ENCODE measurements at places on chromosomes 7 and 10. TPM values are rescaled to one million over a fixed set of nuclear protein-coding genes. Genes with fewer than 3 reads are reported as not detected.

- peak; percentile 59 for DNase-seq
Observed at GRCh38 chr10:113454341-113455061, 98.4 kb upstream of the HABP2 start.

Gene EDRF1
- total RNA-seq: 41.3 TPM

DNA sequence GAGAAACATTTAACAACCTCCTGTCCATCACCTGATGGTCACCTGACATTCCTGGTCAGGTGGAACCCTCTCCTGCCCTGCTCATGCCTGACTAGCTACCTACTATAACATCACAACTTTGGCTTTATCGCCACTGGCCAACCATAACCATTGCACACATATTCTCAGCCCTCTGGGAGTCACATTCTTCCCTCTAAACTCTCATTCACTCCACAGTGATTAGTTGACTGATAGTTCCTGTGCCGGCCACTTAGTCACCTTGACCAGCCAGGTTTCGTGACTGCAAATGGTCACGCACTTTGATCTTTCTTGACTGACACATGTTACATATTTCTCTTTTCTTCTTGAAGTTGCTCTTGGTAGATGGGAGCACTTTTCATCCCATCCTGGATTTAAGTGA, 50.1 kb downstream of the GNAI1 start:
- DNase-seq: no peak

DNA sequence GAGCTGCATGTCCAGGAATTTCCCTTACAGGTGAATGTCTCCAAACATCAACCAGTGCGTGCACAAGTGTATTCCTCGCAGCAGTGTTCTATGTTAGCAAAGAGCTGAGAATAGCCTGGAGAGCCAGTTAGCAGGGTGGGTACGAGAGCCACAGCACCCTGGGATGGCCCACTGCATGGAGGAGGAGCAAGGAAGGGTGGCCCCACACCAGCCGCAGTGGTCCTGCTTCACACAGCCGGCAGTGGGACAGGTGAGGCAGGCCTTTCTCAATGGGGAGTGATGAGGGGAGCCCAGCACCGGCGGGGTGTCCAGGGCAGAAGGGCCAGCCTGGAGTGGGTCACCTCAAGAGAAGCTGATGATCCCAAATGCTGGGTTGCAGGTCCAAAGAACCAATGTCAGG, 240.7 kb downstream of the TCERG1L start:
- DNase-seq: no peak

Gene TRIM74
- total RNA-seq: 2.9 TPM

Gene SPDYE9
- 0.25 TPM for total RNA-seq

DNA sequence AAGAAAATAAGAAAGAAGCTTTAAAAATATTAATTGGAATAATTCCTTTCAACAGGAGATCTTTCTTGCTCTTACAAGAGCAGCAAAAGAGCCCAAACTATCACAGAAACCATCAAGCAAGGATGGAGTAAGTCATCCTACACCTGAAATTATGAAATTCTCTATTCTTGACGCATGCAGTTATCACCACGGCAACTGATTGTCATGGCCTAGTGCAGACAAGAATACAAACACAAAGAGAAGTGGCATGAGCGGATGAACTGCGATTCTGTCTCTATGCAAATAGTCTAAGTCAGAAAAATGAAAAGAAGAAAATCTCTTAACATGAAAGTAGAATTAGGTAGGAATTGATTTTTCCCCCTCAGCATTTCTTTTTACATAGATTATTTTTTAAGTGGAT, 54.8 kb upstream of the SLC35B4 start:
- DNase-seq: no peak

DNA sequence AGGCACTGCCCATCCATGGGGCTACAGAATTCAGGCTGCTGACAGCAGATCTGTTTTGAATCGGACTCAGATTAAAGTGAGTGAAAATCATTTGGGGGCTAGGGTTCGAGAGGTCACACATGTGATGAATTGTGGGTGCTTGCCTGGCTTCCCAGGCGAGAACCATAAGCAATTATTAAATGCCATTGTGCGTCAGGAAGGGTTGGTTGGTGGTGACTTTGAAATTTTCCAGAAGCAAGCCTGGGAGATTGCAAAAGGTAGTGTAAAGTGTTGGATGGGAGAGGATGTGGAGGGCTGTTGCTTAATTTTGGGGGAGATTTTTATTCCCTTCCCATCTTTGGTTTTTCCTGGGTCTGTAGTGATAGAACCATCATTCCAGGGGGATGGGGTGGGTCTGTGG, 34.6 kb downstream of the LRMDA start:
- DNase-seq: no peak

GRCh38 chr10:112763916-112764520, 186.0 kb upstream of the TCF7L2 start:
- no peak for DNase-seq

GRCh38 chr7:44769376-44769775, 20.7 kb downstream of the ZMIZ2 start:
- no peak for DNase-seq

Gene CALHM1
- total RNA-seq: not detected

Gene OR2A5
- total RNA-seq: not detected

Gene AQP1
- total RNA-seq: not detected

DNA sequence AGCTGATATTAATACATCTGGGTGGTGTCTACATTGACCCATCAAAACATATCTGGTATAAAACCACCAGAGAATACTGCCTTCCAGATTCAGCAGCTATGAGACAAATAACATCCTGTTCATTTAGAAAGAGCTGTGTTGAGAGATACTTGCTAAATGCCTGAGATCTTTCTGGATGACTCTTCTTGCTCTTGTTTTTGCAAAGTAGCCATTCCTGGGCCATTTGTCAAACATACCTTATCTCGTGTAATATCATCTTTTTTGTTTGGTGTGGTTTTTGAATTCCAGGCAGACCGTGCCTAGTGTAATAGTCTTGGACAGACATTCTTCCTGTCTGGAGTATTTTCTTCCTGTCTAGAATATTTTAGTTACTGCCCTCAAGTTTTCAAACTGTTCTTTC, 74.7 kb upstream of the PRR15 start:
- no peak for DNase-seq

DNA sequence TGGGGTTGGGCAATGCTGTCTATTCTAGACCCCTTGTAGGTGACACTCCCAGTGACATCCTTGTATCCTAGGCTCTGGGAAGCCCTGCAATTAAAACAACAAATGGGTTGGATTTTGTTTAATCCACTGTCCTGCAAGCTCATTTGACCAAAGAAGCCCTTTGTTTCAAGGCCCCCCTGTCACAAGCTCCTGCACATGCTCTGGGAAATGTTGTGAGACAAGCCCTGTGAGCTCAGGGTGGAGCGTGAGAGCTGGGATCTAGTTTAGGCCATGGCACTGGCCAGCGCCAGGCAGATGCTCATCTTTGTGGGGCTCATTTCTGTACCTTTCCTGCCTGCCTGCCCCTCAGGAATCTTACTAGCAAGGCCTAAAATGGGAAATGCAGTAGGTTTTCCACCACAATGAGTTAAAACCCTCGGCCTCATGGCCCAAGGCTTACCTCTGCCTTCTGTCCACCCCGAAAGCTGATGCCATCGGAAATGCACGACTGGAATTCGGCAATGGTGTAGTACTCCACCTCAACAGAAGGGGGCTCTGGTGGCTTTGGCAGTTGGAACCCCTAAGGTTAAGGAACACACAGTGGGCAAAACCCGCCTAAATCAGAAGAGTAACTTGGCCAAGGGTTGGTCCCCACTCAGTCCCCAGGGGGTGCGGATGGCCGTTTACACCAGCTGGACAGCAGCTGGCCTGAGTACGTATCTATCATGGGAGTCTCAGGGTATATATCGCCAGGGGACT, 112.0 kb downstream of the NEURL1 start:
- no peak for DNase-seq

Gene ST8SIA6
- total RNA-seq: not detected

DNA sequence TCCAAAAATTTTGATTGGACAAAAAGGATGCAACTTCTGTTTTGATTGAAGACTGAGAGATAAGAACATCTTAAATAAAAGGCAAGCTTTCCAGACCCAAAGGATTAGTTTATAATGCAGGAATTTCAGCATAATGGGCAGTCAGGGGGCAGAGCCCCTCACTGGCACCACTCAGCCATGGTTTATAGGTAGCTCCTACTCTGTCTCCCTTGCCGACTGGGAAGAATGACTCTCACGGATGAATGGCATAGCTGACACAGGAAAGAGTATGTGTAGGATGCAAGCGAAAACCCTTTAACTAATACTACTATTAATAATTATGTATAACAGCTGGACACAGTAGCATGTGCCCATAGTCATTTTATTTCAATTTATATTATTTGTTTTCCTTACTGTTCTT, 53.3 kb downstream of the GALNT11 start:
- no peak for DNase-seq

DNA sequence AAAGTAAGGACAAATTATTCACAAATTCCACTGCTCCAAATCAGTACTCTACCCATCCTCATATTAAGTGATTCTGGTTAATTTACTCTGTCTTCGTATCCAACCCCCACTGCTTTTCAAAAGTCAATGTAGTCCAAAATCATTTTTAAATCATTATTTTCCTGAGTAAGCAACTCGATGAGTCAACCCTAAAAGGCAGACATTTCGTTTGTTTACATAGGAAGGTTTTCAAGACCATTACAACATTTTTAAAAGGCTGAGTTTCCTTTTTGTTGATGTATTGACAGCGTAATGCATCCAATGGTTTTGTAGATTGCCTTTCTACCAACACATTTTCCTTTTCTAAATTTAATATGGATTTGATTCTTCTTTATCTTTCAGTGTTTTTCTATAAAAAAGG, 523.0 kb upstream of the ANKRD30A start:
- DNase-seq: no peak

DNA sequence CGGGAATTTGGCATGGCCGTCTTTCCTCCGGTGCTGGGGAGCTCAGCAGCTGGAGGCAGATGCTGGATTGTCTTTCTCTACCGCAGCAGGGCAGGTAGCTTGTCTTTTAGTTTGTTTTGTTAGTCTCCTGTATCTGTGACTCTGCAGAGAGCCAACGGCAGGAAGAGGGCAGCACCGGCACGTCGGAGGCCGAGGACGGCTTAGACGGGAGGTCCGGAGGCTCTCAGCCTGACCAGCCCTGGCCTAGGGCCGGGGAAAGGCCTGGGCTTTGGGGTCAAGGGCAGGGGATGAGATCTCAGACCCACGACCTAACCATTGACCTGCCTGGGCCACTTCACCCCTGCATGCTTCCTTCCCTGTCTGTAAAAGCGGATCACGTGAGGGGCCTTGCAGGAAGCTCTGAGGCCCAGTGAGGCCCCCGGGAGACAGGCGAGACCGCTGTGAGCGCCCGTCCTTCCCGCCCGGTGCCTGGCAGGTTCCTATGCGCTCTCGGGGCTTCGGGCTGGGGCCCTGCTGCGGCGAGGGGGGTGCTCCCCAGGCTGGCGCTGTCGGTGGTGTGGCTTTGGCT, 72.7 kb downstream of the LHPP start:
- DNase-seq: peak; percentile 58

DNA sequence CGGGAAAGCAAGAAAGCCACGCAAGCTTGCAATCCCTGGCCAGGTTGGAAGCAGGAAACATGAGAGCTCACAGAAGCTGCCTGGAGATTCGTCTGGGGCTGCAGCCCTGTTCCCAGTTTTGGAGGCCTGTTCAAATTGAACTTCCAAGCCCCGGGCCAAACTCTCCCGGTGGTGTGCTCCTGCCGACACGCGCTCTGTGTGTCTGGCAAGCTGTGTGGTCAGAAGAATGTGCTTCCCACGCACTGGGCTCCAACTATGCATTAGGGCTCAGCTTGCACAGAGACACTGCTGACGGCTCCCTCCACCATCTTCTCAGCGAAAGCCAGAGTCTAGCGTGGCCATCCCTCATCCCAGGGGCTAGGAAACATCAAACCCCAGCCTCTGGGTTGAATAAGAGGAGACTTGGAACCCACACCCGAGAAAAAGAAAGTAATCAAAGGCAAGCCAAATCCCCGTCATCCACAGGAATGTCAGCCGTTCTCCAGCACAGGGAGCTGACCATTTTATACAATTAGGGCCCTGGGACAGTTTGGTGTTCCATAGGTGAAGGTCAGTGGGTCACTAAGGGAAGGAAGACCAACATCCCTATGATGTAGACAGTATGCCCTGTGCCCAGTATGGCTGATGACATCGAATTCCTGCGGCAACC, 107.2 kb downstream of the FGFR2 start:
- no peak for DNase-seq

- no peak for DNase-seq
Observed at GRCh38 chr10:118516716-118517115, 78.7 kb downstream of the PRLHR start.

GRCh38 chr7:148537435-148537834, 53.1 kb upstream of the C7orf33 start:
- no peak for DNase-seq

- DNase-seq: no peak
Observed at GRCh38 chr10:22852712-22853353, 75.0 kb upstream of the ARMC3 start.

- no peak for DNase-seq
Observed at GRCh38 chr7:54811846-54812254, 52.8 kb upstream of the SEC61G start.

Gene AHR
- 1.7 TPM for total RNA-seq

DNA sequence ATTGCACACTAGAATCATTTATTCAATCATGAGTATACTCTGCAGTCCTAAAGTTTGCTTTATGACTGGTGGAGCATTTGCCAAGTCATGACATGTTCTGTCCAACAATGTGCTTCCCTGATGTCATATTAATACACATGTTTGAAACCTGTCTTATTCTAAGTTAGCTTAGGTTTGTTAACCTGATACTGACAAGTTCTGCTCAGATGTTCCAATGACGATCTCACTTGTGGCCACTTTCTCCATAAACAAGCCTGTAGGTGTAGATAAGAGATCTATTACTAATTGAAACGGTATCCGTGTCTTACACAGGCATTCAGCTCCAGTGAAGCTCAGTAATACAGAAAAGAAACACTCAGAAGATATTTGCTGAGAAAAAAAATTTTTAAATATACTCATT, 64.9 kb downstream of the GPR37 start:
- no peak for DNase-seq

Gene KLF14
- not detected for total RNA-seq

Gene ECHDC3
- total RNA-seq: 11.8 TPM

GRCh38 chr10:100184840-100185239, 989 bp downstream of the ERLIN1 start:
- no peak for DNase-seq

- no peak for DNase-seq
Observed at GRCh38 chr7:20797042-20797461, 10.4 kb upstream of the SP8 start.

Gene VWDE
- total RNA-seq: 12.4 TPM

Gene CDK1
- total RNA-seq: 10.4 TPM

DNA sequence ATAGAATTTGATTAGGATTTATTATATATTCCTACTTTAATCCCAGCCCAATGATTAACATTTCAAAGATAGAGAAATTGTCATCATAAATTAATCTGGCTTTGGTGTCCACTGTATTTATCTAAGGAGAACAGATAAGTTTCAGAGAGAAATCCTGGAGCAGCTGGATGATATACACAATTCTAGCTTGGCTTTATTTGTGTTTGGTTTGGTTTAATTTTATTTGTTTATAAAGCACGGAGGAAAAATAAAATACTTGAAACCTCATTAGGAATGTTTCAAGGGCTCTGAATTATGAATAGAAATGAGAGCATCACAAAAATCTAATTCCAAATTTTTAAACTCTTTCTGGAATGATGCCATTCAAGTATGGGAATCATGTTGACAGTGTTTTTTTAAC, 42.1 kb downstream of the SEMA3D start:
- no peak for DNase-seq

- DNase-seq: no peak
Observed at GRCh38 chr7:149826344-149827088, 11.7 kb upstream of the ZNF862 start.

Data from glutamatergic neuron (in vitro differentiated cells).